Mucosa of descending colon (tissue), 3 donors: ENCODE measurements at places on chromosomes 2 and 18. TPM values are rescaled to one million over a fixed set of nuclear protein-coding genes. Genes with fewer than 3 reads are reported as not detected.

CRYBA2 gene
- 6.1 TPM for total RNA-seq

SH2D6 gene
- 6.7 TPM for total RNA-seq

DIPK1C gene
- 0.14 TPM for total RNA-seq

PID1 gene
- 49.3 TPM for total RNA-seq

CDH19 gene
- total RNA-seq = 22.2 TPM

POTEJ gene
- total RNA-seq = not detected

CYS1 gene
- 0.58 TPM for total RNA-seq

ASTL gene
- total RNA-seq = not detected

TCF23 gene
- 0.23 TPM for total RNA-seq

SERPINB8 gene
- total RNA-seq = 27.3 TPM

MATN3 gene
- total RNA-seq = not detected

IFIH1 gene
- 18.3 TPM for total RNA-seq

GPR39 gene
- 11.6 TPM for total RNA-seq

DSG1 gene
- total RNA-seq = not detected

ITGA6 gene
- total RNA-seq = 116 TPM

RAB3GAP1 gene
- total RNA-seq = 60.1 TPM

MTLN gene
- total RNA-seq = 49.8 TPM

RAD51AP2 gene
- not detected for total RNA-seq

SLC4A5 gene
- 3.1 TPM for total RNA-seq

PLGLB1 gene
- 2.1 TPM for total RNA-seq

NOL4 gene
- 2.1 TPM for total RNA-seq

CFAP53 gene
- total RNA-seq = not detected

PDE6D gene
- total RNA-seq = 18.6 TPM

LRRTM4 gene
- 0.41 TPM for total RNA-seq

UBE2F gene
- total RNA-seq = 47.7 TPM

COPS9 gene
- total RNA-seq = 83.9 TPM

KCNG2 gene
- total RNA-seq = 0.19 TPM

METTL8 gene
- 44.9 TPM for total RNA-seq

YWHAQ gene
- 256 TPM for total RNA-seq

COL4A3 gene
- 0.16 TPM for total RNA-seq

LYG2 gene
- total RNA-seq = not detected

RHOB gene
- 104 TPM for total RNA-seq

FIGN gene
- 0.84 TPM for total RNA-seq

SATB2 gene
- total RNA-seq = 183 TPM

LINC00305 gene
- total RNA-seq = not detected

POTEE gene
- total RNA-seq = 0.13 TPM

TNS1 gene
- total RNA-seq = 43.8 TPM

TDRD15 gene
- total RNA-seq = not detected

GAD1 gene
- total RNA-seq = not detected

SP140 gene
- total RNA-seq = 4.9 TPM

ZC3H6 gene
- 20.3 TPM for total RNA-seq

LRRC30 gene
- not detected for total RNA-seq

MOGAT1 gene
- total RNA-seq = not detected
